ENCODE measurements at places on chromosomes 12 and 14.

DNA sequence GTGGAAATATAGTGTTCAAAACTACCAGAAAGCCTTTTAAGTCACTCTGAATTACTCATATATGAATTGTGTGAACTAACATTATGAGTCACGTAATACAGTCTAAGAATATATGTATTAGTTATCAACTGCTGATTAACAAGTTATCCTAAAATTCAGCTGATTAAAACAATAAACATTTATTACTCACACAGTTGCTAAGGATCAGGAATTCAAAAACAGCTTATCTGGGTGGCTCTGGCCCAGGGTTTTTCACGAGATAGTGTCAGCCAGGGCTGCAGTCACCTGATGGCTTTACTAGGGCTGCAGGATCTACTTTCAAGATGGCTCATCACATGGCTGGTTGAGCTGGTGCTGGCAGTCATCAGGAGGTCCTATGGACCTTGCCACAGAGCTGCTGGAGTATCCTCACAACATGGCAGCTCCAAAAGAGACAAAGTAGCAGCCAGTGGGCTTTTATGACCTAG, 36.5 kb downstream of the CORO1C start:
- DNase-seq: no peak

DNA sequence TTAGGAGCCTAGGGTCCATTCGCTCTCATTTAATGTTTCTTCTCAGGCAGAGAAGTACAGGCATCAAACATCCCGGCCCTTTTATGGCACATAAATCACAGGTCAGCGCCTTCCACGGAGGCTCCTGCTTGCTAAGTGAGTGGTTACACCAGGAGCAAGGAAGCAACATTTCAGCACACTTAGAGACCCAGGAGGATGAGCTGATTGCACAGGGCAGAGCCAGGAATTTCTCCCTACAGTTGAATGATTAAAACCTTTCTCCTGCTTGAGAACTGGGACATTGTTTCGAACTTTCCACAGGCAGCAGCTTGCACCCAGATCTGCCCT, 233.4 kb downstream of the SPTSSA start:
- DNase-seq: no peak

- DNase-seq: no peak
These were observed 19.5 kb downstream of the MAPK1IP1L start for GRCh38 chr14:55070981-55071411.

DNA sequence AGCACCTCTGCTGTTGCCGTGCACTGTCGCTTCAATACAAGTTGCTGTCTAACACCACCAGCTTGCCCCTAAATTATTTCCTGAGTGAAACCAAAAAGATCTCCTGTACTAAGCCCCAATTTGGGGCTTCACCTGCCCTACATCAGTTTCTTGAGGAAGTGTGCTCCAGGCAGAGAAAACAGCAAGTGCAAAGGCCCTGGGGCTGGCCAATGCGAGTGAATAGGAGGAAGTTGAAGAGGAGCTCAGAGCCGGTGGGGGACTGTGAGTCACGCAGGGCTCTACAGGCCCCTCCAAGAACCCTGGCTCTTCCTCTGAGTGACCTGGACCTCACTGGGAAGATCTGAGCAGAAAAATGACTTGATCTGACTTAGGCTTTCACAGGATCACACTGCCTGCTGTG, 117.2 kb downstream of the IPO8 start:
- no peak for DNase-seq

GRCh38 chr12:122981036-122981471, 573 bp downstream of the ARL6IP4 start:
- no peak for DNase-seq

DNA sequence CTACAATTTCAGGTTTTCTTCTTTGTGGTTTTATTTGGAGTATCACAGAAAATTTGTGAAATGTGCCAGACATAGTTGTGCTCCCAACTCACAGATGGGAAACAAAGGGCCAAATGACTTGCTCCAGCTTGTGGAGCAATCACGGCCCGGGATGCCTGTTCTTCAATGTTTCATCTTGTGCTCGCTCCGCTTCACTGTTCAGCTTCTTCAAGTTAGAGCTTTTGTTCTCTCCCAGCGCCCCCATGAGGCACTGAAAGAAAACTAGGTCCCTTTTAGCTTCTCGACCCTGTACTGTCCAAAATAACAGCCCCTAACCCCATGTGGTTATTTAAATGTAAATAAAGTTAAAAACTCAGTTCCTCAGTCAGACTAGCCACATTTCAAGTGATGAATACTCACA, 187.9 kb upstream of the STXBP6 start:
- DNase-seq: no peak

DNA sequence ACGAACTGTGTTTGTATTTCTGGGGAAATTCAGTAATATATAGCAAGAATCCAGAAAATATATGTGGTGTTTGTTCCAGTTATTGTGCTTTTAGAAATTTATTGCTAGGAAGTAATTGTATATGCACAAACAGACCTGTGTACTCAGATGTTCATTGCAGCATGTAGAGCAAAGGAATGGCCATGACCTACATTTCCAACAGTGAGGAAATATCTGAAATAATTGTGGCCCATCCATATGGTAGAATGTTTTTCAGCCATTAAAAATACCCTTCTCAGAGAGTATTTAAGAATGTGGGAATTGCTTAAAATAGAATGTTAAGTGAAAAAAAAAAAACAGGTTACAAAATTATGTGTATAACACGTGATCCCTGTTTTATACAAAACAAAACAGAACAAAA, 77.3 kb downstream of the TMX1 start:
- no peak for DNase-seq

DNA sequence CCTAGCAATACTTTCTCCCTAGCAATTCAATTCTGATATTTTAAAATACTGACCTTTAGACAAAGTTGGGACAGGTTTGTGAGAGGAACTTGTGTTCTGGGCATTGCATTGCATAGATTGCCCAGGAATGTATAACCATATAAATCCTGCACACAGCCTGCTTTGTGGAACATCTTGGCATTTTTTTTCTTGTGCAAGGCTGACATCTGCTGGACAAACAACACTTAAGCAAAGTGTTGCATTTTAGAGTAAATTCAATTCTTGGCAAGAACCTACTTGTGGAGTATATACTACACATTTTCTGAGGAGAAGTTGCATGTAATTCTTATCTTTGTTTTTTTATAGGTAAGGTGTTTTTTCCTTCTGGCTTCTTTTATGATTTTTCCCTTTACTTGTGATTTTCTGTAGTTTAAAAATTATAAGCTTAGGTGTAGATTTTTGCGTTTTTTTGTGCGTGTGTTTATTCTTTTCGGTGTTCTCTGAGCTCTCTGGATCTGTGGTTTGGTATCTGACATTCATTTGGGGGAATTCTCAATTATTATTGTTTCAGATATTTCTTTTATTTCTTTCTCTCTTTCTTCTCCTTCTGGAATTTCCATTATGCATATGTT, 26.4 kb downstream of the TESPA1 start:
- peak; percentile 24 for DNase-seq

- no peak for DNase-seq
These were observed 7.5 kb upstream of the LRP1-AS start for GRCh38 chr12:57154804-57155434.
